ENCODE measurements at places on chromosomes 2 and 18.

DNA sequence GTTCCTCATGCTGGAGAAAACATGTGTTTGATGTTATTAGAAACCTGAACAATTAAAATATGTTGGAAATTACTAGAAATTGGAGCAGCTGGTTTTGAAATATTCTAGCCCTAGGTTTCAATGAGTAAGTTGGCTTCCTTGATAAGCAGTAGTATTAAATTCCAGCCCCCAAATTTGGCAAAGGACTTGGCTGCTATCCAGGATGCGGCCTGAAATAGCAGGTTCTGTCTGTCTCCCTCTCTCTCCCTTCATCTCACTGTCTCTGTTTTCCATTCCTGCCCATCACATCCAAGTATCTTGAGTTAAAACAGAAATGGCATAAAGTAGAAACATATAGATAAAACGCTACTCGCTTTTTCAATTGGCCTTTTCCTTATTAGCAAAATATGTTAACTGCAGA, 20.9 kb upstream of the GPR45 start:
- no peak for DNase-seq

GRCh38 chr18:61607867-61608266, 274.6 kb downstream of the CDH20 start:
- DNase-seq, result no peak

DNA sequence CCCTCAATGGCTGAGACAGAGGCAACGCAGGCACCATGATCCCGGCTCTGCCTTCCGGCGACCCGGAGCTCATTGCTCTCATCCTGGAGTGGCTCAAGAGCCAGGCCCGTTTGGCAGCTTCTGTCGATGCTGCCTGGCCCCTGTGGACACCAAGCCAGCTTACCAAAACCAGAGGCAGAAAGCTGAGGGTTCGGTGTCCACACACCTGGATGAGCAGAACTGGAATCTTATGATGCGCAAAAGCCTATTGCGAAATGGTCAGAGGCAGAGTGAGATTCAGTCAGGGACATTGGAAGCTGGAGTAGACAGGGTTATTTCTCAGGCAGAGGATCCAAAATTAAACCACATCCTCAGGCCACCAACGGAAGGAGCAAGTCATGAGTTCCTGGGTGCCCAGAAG, 34.9 kb upstream of the TGIF1 start:
- no peak for DNase-seq

- DNase-seq, result no peak
These were observed 346.2 kb downstream of the ZNF521 start for GRCh38 chr18:25005541-25006403.

GRCh38 chr2:233535271-233535670, 31.3 kb downstream of the USP40 start:
- no peak for DNase-seq

DNA sequence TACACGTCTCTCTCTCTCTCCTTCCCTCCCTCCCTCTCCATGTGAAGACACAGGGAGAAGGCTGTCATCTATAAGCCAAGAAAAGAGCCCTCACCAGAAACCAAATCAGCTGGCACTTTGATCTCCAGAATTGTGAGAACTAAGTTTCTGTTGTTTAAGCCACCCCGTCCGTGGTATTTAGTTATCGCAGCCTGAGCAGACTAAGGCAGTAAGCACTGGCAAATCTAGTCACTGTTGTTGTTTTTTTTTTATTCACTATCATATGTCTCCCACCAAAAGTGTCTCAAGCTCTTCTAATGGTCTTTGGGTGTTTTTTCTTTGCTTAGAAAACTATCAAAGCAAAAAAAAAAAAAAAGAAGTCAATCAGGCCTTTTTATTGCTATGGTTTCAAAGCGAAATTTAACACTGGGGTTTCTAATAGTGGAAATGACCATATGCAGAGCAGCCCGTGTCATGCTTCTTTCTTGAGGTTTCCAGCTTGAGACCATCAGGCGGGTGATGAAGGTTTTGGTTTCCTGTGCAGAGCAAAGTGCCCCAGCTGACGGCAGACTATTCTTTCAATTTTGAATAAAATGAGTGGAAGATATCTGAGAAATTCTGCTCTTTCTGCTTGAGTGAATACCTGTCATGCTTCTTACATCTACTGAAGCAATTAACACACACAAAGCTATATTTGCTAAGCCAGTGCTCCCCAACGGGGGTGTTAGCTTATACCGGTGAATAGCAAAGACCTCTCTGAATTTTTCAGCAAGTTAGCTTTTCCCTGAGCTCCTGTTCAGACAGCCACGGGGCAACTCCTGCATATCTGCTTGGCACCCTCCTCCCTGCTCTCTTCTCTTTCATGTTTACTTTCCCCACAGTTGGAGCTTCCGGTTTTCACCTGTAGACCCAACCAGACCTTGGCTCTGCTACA, 394.1 kb upstream of the ATP5MC3 start:
- no peak for DNase-seq

- no peak for DNase-seq
These were observed 155.2 kb downstream of the AFF3 start for GRCh38 chr2:99987160-99987559.

GRCh38 chr2:8413589-8414135, 268.2 kb upstream of the ID2 start:
- no peak for DNase-seq

DNA sequence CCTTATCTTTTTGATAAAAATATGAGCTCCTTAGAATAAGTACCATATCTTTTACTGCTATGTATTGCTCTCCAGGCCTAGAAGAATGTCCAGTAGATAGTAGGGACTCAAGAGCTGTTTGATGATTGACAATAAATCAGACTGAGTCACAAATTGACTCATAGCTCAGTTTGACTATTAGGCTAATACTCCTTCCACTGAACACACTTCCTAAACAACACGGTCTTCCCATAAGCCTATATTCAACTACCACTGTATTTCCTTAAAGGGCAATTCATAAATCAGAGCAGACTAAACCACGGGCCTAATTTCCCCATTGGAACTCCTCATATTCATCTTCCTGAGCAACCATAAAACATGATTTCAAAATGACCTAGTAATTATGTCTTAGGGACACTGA, 258.5 kb downstream of the ALK start:
- DNase-seq, result no peak

- no peak for DNase-seq
These were observed 34.0 kb downstream of the DAPL1 start for GRCh38 chr2:158829167-158829566.

GRCh38 chr2:111897924-111898702, at the start of gene MERTK:
TSS of gene MERTK (plus strand) at chr2:111898607. CDS start at chr2:111898736, 129 bp downstream.
- peak; percentile 60 for DNase-seq

DNA sequence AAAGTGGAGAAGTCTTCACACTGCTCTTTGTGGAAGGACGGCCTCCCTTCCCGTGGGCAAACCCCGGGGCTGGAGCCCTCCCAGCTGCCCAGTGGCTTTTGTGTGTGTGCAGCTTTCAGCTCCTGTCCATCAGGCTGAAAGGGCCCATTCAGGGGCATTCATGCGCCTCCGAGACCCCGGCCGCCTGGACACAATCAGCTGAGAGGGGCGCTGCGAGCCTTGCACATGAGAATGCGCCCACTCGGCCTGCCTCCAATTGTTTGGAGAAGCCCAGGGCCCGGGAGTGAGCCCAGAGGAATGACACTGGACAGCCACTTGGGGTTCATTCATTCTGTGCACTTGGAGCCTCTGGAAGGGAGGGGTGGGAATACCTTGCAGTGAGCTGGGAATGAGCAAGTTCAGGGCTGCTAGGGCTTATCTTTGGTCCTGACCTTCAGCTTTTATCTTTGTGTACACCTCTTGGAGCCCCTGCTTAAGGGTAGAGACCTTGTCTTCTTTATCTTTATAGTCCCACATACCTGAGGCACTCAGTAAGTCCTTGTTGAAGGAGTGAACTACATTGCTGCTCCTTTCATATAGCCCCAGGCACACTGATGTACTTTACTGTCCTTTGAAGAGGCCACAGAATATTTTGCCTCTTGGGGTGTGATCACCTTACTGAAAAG, 56.5 kb downstream of the TCF7L1 start:
- DNase-seq, result no peak

DNA sequence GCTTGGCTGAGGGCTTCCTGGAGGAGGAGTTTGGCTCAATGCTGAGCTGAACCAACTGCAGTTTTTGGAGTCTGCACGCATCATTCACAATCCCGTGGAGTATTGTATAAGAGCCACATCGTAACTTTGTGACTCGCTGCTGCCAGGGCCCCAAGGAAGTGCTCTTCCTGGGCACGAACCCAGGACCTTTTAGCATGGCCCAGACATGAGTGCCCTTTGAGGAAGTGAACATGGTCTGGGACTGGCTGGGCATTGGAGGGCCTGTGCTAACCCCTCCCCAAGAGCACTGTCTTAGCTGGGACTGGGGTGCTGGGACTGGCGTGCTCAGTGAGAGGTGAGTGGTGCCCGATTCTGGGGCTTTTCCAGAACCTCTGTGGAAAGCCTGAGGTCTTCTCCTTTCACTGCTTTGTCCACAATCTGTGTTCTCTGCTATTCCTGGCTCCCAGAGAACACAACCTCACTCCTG, 88.6 kb downstream of the LIPG start:
- DNase-seq, result no peak

- DNase-seq, result no peak
These were observed 714 bp downstream of the RPIA start for GRCh38 chr2:88692187-88692586.

GRCh38 chr2:146037334-146037870, 1517.5 kb upstream of the ZEB2 start:
- no peak for DNase-seq

DNA sequence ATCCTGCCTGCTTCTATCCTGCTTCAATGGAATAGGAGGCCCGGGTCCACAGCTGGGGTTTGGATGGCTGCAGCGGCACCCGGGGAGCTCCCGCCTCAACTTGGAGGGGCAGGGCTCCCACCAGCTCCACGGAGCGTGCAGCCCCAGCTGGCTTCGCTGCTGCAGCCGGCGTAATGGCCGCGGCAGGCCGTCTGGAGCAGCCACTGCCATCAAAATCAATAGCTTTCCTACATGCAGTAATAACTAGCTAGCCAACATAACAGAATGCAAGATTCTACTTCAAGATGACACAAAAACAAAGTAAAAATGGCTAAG, 154.2 kb upstream of the RMP24 start:
- no peak for DNase-seq

- no peak for DNase-seq
These were observed 46.8 kb downstream of the TNS1 start for GRCh38 chr2:217955881-217956493.

GRCh38 chr2:100317634-100318033, 4.7 kb downstream of the LONRF2 start:
- no peak for DNase-seq

DNA sequence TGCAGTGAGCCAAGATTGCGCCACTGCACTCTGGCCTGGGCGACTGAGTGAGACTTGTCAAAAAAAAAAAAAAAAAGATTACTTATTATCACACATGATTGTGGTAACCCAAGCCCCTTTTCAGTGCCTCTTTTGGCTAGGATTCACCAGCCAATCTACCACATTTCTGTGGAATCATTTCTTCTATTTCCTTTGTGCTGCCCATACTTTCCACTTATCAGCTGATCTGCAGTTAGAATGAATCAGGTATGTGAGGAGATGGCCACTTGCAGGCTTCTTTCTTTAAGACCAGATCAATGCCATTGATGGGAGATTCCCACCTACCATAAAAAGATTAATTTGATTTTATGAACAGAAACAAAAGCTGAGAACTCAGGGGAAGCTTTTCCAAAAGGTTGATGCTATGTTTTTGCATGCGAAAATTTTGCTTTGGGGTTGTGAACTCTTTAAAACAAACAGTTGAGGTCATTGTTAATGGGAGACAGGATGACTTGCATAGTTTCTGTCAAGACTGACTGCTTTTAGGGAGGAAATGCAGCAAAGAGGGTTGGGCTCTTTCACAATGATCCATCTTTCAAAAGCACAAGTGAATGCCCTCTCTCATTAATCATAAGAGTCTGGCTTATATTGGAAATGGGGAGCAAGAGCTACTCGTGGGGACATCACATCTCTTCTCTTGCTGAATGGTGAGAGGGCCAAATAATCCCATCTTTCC, 66.9 kb upstream of the CYP26B1 start:
- no peak for DNase-seq

- no peak for DNase-seq
These were observed 1438.0 kb upstream of the ZEB2 start for GRCh38 chr2:145957929-145958328.

DNA sequence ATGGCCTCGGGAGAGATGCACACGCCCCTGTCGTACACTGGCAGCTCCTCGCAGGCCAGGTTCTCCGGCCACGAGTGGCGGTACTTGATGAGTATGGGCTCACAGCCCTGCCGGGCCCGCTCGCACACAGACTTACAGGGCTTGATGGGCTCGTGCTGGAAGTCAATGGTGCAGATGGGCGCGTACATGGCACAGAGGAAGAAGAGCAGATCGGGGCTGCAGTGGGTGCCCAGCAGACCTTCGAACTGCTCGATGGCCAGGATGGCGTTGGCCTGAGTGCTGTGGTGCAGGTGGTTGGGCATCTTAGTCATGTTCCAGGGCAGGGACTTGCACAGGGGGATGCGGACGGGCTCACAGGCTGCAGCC, 359 bp downstream of the FRZB start:
- DNase-seq, result no peak

GRCh38 chr2:184920451-184920965, 322.2 kb downstream of the ZNF804A start:
- no peak for DNase-seq
